ENCODE measurements at places on chromosomes 11 and 22.
A peak's percentile ranks its signal among the peaks of the same experiment; 100 is the strongest.

DNA sequence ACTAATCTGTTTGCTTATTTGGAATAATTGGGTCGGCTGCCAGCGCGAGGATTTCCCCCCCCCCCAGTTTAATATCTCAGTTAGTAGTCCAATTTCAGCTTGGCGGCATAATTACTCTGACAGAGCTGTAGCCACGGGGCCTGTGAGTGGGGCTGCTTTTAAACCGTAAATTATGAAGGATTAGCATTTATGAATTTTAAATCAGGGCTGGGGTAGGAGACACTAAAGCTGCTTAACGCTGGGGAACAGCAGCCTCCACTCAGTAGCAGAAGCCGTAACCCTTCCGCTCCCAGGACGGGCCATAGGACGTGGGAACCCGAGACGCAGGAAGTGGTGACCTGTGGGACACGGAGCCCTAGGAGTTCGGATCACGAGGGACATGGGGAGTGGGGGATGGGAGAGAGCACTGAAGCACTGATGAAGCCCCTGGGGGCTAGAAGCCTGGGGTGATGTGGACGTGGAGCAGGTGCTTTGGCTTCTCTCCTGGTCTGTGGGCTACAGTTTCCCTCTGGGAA, 66.2 kb upstream of the LMO1 start:
- DNase-seq, result no peak

- no peak for DNase-seq
These were observed 99.0 kb upstream of the HSD17B12 start for GRCh38 chr11:43581370-43582023.

GRCh38 chr11:117670443-117670842, 126.6 kb downstream of the DSCAML1 start:
- DNase-seq, result no peak

GRCh38 chr11:128786507-128786906, 80.6 kb downstream of the KCNJ1 start:
- no peak for DNase-seq

DNA sequence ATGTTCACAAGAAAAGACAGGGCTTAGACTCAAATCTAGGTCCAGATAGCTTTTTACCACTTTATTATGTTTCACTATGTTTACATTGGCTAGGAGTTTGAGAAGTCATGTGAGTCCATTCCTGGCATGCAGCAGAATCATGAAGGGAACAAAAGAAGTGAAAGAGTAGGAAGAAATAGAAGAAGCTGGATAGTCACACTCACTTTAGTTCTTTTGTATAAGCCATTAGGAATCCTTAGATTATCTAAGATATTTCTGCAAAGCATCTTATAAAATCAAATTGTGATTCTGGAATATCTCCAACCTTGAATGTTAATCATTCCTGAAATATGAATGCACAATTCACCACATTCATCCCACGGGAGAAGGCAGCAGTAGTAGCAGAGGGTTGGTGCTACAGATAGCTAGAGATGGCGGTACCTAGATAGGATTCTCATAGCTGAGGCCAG, 31.9 kb downstream of the MAML2 start:
- peak; percentile 69 for DNase-seq

DNA sequence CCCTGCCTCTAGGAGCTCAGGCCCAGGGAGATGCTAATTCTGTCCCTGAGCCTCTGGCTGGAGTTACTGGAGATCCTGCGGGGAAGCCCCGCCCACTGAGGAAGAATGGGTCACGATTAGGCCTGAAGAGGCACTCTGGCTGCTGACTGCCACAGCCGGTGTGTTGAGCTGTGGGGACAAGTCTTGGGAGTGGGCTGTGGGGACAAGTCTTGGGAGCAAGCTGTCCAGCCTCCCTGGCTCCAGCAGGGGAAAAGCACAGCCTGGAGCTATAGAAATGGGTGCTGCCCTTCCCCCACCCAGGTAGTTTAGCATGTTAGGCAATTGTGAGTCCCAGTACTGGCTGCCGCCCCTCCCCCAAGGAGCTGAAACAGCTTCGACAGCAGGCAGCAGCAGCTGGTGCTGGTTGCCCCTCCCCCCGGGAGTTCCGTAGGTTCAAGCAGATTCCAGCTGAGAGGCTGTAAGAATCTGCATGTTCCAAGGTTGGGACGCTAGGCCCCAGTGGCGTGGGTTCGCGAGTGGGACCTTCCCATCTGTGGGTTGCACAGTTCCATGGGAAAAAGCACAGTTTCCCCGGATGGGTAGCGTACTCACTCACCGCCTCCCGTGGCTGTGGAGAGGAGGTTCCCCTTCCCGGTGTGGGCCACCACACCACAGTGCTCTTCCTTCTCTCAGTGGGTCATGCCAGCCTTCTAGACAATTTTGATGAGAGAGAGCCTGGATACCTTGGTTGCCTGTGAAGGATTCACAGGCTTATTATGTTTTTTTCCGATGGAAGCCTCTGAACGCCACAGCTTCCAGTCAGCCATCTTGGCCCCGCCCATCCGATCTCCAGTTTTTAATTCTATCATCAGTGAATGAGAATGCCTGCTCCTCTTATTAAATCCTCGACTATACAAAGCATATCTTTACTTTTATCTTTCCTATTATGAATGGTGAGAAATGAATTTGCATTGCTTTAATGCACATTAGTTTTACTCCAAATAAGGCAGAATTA, 61.5 kb downstream of the MSANTD4 start:
- no peak for DNase-seq

DNA sequence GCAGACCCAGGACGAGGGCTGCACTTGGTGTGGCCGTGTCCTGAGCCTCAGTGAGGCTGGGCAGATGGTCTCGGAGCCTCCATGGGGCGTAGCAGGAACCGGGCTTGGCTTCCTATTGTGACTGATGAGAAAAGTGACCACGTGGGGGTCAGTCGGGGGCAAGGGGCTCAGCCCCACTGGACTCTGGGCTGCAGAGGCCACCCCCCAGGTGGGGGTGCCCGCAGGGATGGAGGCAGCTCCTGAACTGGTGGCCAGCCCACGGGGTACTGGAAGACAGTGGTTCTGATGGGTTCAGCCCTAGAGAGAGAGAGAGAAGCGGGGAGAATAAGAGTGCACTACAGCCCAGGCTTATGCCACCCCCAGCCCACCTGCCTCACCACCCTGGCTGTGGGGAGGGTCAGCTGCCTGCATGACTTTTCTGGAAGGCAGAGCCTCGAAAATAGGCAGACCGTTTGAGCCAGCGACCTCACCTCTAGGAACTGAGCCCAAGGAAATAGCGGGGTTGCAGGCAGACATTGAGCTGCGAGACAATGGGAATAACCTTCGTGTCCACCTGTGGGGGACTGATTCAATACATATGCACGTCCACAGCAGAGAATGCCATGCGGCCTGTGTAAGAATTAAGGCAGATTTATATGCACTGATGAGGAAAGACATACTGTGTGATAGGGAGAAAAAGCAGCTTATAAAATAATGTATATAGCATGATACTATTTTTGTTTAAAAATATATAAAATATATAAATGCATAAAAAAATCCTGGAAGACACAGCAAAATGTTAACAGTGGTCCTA, 11.5 kb downstream of the CABP7 start:
- no peak for DNase-seq

GRCh38 chr11:115439385-115439784, 64.8 kb downstream of the CADM1 start:
- DNase-seq, result no peak

- DNase-seq, result no peak
These were observed 969 bp downstream of the CCDC117 start for GRCh38 chr22:28773461-28773867.

- no peak for DNase-seq
These were observed 37.6 kb upstream of the SLC5A1 start for GRCh38 chr22:32005453-32005852.

GRCh38 chr11:108871152-108871551, 206.3 kb downstream of the DDX10 start:
- DNase-seq, result peak; percentile 18

DNA sequence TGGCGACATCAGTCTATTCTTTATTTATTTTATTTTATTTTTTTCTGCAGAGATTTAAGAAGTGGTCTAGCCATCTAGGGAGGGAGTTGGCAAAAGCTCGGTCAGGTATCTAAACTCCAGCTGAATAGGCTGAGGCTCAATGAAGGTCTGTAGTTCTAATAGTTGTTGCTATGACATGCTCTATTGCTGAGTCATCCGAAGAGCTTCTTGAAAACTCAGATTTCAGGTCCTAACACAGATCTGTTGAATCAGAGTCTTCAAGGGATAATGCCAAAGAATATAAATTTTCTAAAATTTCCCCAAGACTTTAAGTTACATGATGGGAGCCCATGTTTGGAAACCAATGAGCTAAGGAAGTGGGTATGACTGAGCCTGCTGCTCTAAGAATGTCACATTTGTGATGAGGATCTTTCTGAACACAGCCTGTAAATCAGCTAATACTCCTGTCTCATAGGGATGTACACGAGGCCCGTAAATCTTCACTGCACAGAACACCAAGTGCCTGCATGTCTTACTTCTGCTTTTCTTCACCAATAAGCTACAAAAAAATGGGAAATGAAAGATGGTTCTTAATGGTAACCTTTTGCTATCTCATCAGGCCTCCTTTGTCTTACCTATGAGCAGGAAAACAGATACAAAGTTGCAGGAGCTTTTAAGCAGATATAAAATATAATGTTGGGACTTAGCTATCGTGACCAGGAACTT, 901.4 kb upstream of the API5 start:
- DNase-seq, result no peak

DNA sequence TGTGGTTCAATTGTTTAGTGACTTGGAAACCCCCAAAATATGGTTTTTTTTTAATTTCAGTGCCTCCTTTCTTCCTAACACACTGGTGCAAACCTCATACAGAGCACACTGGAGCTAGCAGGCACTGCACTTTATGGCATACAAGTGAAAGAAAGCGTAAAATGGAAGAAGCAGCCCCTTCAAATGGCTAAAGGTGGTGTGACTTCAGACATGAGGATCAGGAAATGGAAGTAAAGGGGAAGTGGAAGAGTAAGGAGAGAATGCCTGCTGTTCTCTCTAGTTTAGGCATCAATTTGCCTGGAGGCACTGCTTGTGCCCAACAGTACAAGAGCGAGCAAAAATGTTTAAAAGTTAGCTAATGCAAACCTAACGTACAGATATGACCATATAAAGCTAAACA, 5.7 kb downstream of the RSF1 start:
- no peak for DNase-seq

DNA sequence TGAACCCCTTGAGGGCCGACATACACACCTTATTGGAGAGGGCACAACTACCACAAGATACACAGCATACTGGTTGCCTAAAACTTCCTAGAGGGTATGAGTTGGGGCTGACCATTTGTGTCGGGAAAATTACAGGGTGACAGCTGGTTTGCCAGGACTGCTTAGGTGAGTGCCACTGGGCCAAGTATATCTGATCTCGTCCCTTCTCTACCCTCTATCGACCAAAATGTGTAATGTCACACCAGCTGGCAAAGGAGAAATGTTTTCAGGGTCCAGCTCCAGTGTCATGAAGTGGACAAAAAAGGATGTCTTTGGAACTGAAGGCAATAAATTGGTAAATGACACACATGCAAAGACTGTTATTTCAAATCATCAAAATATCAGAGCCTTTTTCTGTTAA, 126.1 kb downstream of the PGR start:
- DNase-seq, result no peak

DNA sequence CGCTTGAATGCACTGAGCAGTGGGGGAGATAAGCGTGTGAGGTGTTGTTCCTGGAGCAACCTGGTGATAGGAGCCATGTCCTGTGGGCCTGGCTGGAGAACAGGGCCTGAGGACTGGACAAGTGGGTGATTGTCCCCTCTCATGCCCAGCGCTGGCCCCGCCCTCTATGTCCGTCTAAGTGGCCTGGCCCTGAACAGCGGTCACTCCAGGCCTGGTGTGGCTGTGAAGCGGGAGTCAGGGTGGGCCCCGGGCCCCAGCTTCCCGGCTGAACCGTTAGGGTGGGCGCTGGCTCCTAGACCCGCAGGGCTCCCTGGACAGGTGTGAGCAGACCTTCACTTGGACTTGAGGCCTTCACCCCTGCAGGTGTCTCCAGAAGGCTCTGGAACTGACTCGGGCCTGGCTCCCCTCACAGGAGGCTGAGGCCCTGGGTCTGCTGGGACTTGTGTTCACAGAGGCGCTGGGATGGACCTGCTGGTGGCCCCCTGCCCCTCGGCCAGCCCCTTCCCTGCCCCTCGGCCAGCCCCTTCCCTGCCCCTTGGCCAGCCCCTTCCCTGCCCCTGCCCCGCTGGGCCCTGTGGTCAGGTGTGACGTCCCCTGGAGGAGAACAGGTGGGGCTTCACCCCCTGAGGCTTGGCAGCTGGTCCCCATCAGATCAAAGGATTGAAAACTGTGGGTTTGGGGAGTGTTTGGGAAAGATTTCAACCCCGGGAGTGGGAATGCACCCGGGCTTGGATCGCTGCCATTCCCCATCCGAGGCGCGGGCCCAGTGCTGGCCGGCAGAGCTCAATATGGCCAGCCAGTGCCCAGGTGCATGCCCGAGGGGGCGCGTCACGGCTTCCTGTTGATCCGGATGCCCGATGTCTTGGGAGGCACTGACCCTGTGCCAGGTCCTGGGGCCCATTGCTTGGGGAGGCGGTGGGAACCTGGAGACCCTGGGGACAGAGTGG, 3.2 kb upstream of the MUC6 start:
- DNase-seq, result no peak

DNA sequence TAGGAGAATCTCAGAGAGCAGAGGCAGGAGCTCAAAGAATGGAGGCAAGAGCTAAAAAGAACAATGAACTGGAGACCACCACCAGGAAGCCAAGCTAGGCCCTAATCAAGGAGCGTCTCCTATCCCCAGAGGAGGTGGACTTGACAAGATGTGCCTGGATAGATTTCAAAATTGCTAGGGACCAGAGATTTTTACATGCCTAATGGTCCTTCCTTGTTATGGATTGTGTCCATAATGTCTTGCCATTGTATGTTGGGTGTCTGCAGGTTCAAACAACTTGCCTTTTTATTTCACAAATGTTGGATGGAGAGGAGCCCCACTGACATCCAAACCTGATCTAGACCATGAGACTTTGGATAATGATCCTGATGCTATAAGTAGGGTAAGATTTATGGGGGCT, 88.2 kb upstream of the TP53I11 start:
- DNase-seq, result no peak

Measured in NCI-H446 treated with DMSO at 0.1 percent for 48 hours (cell line).